ENCODE measurements at places on chromosomes 2 and 18.

- DNase-seq = peak; percentile 78
These were observed 138.3 kb downstream of the FAM124B start for GRCh38 chr2:224263571-224264043.

DNA sequence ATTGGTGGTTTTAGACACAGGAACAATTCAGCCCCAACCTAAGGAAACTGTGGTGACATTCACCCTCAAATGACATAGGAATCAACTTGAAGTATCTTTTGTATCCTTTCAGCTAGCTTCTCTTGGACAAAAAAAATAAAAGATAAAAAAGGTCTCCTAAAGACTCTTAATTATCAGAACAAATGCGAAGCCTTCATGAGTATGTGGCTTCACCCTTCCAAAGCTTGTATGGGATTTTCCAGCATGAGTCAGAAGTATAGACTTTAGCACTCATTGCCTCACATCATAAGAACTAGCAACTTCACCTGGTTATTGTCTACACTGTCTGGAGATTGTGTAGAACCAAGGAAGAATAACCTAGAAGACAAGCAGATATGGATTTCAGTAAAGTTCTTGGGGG, 135.4 kb downstream of the LAMA3 start:
- peak; percentile 33 for DNase-seq

GRCh38 chr2:49265471-49265870, 111.2 kb upstream of the FSHR start:
- DNase-seq = no peak

- DNase-seq = no peak
These were observed 51.2 kb upstream of the NOSTRIN start for GRCh38 chr2:168751104-168751740.

DNA sequence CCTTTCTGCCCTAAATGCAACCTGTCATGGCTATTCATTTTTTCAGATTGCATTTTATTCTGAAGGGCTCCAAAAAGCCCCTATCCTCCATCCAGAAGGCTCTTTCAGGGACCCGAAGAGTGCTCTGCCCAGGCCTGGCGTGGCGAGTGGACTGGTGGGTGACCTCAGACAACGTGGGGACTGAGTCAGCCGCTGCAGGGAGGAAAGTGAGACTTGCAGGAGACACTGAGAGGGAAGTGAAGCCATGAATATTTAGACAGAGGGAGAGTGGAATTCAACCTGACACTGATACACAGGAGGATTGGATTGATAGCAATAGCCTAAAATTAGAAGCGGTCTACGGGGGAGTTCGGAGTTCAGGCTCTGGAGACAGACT, 63.6 kb upstream of the SIX2 start:
- DNase-seq = no peak

DNA sequence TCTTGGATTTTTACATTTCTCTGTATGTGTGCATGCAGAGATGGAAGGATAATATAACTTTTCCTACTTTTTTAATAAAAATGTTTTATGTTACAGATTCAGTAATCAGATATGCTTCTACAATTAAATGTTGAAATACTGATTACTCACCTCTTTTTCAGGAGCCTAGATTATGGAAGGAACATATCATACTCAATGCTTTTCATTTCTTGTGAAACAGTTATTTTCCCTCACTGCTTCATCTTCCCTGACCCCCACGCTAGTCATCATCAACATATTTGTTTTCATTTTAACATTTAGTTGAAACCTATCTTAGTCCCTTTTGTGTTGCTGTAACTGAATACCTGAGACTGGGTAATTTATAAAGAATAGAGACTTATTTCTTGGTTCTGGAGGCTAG, 190.7 kb downstream of the WDR7 start:
- DNase-seq = no peak

- no peak for DNase-seq
These were observed 246.1 kb upstream of the ST6GAL2 start for GRCh38 chr2:107132070-107132469.

GRCh38 chr2:100185516-100185915, 43.1 kb upstream of the AFF3 start:
- DNase-seq = no peak

DNA sequence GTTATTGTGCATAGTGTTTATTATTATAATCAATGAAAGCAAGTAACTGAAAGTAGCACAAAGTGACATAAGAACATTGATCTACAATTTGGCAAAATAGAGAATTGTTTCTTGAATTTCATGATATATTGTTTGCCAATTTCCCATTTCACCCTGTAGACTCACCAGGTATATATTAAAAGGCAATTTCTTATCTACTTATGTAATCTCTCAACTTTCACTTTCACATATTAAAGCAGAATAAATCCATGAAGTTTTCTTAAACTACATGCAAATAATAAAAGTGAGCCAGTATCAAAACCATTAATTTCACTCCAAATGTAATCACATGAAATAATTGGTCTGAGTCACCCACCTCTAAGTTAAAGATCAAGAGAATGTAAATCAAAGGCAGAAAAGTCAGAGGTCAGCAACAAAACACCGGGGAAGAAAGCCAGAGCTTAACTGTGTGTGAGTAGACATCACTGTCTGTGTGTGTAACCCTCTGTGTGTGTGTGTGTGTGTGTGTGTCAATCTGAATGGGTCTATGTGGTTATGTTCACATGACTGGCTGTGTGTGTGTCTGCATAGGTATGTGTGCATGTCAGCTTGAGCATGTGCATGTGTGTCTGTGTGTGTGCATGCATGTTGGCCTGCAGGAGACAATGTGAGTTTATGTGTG, 44.1 kb downstream of the ZNF385B start:
- DNase-seq = no peak

DNA sequence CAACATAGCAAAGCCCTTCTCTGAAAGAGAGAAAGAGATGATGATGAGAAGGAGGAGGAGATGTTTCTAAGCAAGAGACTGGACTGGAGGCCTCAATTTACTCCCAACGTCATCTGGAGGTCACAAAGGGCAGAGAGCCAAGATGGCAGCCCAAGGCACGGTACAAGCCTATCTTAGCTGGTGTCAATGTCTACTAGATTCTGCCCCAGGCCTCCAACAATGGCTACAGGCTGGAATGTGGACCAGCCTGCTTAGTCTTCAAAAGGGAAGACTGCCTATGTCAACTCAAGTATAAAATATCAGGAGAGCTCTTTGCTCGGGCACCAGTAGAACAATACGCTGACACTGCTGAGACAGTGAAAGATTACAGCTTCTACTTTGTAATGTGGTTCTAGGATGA, 6.7 kb upstream of the SLC4A5 start:
- no peak for DNase-seq

- no peak for DNase-seq
These were observed 44.0 kb downstream of the PTRHD1 start for GRCh38 chr2:24749069-24749691.

GRCh38 chr2:237309416-237309815, 104.5 kb downstream of the COL6A3 start:
- DNase-seq = peak; percentile 76

DNA sequence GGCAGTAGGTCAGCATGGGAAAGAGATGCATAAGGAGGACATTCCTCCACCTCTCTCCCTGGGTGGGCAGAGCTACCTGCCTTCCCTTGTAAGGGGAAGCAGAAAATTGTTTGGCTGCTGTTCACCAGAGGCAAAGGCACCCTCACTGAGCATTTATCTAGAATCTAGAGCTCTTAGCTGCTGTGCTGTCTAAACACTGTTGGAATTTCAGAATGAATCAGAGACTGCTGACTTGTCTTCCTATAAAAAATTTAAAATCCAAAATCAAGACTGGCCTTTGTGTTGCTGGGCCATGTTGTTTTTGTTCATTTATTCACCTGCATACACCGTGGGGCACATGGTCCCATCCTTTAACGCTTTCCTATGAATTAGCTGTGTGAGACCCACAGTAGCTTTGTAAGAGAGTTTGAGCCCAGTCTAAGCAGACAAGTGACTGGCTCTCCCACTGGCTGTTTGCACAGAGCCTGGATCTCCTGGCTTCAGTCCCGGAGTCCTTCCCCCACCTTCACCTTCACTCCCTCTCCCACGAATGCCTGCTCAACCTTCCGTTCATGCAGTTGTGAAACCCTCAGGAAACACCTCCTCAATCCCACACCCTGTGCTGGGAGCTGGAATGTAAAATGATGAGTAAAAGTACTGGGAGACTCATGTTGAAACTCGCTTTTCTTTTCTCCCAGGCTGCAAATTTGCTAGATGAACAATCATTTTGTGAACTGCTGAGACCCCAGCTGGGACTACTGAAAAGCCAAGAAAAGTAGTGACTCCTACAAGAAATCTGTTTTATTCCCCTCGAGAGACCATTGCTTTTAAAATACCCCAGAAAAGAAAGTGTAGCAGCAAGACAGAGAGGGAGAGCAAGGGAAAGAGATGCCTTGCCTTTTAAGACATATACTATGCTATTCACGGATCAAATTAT, 76.2 kb downstream of the FAM168B start:
- DNase-seq = peak; percentile 51

Data from fibroblast of skin of right quadriceps (primary cell).